ENCODE measurements at places on chromosomes 5 and 9.
A peak's percentile ranks its signal among the peaks of the same experiment; 100 is the strongest.

GRCh38 chr5:33558489-33558888 is 117.7 kb downstream of the TARS1 start:
- DNase-seq: no peak

DNA sequence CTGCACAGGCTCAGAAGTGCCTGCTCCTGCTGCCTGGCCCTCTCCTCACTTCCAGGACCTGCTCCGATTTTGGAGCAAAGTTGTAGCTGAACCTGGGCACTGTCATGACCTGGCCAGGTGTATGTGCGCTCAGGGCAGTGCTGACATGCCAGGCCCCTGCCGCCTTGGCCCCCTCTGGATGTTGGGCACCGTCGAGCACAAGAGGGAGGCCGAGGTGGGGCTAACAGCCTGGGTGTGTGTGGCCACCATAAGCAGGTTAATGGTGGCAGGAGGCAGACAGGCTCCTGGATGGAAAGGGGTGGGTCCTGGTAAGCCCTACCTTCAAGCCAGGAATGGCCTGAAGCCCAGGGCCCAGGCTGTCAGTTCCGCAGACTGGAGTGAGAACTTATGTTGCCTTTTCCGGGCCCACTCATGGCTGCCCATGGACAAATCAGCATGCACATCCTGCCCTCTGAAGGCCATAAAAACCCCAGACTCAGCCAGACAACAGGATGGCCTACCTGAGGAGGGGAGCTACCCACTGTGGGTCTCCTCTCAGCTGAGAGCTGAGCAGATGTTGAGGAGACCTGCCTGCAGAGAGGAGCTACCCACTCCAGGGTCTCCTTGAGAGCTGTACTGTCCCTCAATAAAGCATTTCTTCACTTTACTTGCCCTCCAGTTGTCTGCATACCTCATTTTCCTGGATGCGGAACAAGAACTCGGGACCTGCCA is 66.2 kb downstream of the NACC2 start:
- DNase-seq: no peak

GRCh38 chr5:2747363-2748162 is 3.9 kb downstream of the IRX2 start:
- DNase-seq: no peak

DNA sequence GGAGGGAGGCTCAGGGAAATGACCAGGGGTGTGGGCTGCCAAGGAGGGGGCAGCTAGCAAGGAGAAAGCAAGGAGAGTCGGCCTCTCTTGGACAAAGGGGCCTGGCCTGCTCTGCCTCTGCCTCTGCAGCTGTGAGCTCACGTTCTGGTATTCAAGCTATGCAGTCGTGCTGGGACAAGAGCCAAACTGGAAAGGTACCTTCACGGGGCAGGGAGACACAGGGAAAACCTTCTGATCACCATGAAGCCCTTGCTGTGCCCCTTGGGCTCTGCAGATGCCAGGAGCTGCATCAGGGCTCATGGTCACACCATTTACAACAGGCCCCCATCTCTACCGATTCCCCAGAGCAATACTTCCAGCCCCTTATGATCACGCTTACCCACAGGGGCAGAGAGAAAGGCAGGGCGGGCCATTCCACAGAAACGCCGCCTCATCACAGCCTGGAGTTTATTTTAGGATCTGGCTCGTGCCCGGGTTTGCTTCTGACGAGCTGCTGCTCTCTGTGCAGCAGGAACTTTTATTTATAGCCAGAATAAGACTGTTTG is 63.2 kb downstream of the PRRT1B start:
- DNase-seq: no peak

- no peak for DNase-seq
These were observed 67.6 kb downstream of the SMARCA2 start for GRCh38 chr9:2082772-2083171.

DNA sequence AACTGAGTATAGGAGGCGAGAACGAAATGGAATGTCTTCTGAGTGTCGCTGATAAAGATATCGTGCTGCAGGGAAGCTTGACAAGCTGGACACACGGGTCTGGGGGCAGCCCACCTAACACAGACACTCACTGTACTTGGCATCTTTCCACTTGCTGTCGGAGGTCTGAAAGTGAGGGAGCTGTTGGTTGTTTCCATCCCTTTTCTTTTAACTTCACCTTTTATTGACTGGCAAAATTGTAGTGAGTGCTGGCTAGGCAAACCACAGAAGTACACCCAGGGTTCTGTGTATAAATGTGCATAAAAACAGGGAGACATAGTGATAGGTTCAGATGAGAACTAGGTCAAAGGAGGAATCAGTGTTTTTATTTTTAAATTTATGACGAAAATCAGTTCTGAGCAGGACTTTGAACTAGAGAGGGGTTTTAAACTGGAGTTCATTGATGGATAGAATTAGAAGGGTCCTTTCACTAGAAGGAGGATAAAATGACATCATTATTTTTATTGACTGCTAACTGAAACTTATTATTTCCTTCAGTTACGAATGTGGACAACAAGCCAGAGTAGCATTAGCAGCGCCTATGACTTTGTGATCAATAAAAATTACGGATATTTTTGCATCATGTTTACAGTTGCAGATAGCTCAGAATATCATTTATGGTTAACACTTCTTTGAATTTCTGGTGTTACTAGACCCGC is 817 bp downstream of the GAPVD1 start:
- peak; percentile 85 for DNase-seq
